ENCODE measurements at places on chromosomes 7 and 10.

DNA sequence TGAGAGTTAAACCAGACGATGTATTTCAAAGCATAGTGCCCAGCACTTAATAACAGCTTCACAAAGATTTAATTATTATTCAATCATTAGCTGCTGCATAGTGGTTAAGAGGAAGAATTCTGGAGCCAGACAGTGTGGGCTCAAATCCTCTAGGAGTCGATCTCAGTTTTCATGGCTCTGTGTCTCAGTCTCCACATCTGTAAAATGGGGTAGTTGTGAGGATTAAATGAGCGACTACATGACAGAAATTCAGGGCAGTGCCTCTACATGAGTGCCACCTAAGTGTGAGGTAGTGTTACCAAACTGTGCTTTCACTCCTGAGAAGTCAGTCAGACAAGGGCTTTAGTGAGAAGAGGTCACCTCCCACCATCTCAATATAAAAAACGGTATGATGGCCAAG, 81.7 kb upstream of the FGFR2 start:
- DNase-seq = no peak

GRCh38 chr10:71693377-71693776, 26.2 kb downstream of the C10orf105 start:
- no peak for DNase-seq

DNA sequence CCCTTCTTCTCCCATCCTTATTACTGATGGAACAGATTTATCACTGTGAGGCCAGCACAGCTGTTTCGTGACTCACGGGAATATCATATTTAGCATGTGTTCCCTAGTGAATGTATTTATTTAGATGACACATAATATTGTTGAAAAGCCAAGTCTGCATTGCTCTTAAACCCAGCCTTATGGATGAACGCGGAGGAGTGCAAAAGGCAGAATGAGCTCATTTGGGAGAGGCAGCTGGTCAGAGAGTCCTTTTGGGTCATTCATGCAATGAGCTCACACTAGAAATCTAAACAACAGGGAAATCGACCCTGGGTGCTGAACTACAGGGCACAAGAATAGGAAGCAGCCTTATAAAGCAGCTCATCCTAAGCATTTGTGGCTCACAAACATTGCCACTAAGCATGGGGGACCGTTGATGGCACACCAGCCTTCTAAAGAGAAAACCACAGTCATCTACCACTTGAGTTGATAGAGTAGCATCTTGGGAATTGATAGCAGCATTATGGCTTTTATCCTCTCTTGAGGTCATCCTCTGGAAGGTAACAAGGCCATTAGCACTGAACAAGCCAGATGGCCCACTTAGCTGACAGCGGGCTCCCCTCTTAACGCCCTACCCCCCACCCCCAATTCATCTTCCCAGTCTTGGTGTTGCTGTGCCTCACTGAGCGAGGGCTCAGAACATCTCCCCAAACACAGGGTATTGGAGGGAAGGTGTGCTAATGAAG, 32.9 kb upstream of the SDK1 start:
- DNase-seq = peak; percentile 81

DNA sequence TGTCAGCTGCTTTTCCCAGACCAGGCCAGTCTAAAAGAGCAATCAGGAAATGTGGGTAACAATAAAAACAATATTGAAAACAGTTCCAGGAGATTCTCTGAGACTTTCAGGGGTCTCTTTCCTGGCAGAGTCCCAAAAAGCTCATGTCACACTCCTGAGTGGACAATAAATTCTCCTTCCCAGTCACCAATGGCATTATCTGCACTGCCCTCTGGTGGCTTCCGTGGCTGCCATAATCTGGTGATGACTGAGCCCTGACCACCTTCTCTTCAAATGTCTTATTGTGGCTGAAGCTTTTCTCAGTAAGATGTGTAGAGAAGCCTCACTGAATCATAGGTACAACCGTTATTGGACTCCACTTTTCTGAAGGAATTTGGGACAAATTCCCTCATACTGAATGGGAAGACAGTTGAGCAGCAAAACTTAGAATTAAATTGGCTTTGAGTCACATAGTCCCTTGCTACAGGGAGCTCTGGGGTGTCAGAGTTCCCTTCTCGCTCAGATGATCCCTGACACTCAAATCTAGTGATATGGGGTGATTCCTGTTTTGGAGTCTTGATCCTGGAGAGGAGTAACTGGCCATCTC, 24.4 kb upstream of the ASAH2 start:
- DNase-seq = peak; percentile 4

GRCh38 chr10:114631090-114631665, 26.9 kb downstream of the ABLIM1 start:
- DNase-seq = no peak

DNA sequence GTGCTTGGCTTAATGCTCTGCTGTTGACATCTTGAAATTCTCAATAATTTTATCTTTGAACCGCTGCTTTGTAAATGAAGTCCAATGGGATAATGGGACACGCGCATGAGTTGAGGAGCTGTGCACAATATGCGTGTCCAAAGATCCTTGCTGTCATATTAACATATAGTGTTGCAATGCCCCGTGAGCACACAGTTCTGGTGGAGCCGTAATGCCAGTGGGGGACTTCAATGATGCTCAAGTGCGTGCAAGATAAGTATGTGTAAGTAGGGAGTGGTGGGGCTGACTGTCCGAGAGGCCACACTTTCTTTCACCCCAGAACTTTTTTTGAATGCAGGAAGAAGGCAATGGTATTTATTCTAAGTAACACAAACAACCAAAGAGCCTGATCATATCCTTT, 77.4 kb upstream of the HPS1 start:
- no peak for DNase-seq

DNA sequence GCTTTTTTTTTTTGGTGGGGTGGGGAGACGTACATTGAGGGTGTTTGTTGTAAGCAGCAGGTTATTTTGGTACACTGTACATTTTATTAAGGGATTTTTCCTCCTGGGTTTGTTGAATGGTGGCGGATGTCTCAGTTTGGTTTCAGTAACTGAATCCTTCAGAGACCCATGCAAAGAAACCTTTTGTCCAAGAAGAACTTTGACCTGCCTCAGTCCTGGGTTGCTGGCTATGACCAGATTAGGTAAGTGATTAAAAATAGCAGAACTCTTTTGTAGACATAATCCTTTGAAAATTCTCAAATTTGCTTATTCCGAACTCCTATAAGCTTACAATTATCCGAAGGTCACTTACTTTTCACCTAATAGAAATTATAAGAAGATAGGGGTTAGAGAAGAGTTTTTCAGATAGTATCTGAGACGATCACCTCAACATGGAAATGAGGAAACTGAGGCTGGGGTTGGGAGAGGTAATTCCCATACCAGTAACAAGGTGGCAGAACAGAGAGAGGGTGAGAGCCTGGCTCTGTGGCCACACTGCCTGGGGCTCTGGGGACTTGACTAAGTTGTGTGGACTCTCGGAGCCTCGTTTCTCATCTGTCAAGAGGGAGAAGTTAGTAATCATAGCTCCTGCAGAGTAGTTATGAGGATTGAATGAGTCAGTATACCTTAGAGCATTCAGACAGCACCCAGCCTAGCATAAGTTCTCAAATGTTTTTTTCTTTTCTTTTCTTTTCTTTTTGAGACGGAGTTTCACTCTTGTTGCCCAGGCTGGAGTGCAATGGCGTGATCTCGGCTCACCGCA, 87.4 kb downstream of the CCNY start:
- DNase-seq = peak; percentile 85

DNA sequence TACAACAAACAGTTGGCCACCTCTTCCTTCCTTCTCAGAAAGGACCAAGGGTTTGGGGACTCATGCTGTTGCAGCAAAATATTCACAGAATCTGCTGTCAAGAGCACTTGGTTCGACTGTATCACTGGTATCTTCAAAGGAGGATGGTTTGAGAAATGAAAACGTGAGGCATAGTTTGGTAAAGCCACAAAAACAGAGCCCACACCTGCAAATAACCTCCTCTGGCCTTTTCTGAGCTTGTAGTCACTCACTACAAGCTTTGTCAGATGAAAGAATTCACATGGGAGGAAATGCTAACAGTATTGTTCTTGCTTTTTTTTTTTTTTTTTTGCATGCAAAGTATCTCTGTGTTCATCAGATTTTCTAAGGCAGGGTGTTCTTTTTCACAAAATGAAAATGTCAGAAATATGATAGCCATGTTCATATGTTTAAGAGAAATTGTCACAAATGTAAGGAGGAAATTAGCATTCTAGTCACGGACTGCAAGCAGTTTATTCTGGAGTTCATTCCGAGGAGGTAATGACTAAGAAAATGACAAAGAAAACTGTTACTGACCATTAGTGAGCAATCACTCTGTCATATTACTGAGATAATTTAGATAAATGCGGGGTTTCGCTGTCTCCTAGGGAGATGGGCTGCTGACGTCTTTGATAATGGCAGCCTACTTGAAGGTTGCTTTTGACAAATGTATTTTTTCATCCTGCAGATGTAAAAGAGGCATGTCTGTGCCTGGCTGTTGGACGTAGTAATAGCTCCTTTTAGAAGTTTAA, 117.8 kb upstream of the MYO3A start:
- no peak for DNase-seq

- DNase-seq = peak; percentile 65
Measured at GRCh38 chr7:41887416-41887815, 184.5 kb upstream of the INHBA start.

DNA sequence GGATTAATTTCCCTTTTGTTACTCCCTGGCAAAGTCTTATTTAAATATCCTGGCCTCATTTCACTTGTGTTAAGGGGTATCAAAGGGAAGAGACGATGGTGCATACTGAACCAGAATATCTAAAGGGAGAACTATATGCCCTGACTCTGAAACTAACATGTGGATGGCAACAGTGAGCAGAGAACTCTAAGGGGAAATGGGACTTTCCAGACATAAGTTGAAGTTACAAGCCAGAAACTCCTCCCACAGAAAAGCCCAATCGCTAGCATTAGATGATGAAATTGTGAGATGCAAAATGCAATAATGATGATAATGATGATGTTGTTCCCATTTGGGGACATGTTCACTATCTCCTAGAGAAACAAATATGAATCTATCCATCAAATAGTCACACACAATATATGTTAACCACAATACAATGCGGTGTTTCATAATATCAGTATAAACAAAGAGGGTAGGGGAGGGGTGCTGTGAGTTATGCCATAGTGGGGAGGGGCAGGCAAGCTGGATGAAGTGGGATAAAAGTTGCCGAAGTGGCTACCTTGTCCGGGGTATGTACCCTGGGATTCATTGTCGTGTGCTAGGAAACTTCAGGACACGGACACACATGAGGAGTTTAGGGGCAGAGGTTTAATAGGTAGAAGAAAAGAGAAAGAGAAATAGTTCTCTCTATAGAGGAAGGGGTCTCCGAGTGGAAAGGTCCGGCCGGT, 37.1 kb downstream of the TMEM229A start:
- no peak for DNase-seq

DNA sequence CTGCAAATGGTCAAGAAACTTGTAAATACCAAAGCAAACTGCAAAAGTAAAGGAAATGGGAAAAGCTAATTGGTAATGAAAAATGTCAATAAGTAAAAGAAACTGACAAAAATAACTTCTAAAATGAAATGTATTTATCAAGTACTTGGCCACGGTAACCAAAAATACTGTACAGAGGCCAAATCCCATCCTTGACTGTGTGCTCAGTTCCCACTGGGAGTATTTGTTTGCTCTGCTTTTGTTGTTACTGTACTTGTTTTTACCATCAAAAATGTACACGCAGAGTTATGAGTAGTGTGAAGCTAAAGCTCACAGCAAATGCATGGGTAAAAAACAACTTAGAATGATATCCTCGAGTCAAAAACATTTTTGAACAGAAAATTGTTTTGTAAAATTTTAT, 31.1 kb downstream of the ENKUR start:
- DNase-seq = no peak

DNA sequence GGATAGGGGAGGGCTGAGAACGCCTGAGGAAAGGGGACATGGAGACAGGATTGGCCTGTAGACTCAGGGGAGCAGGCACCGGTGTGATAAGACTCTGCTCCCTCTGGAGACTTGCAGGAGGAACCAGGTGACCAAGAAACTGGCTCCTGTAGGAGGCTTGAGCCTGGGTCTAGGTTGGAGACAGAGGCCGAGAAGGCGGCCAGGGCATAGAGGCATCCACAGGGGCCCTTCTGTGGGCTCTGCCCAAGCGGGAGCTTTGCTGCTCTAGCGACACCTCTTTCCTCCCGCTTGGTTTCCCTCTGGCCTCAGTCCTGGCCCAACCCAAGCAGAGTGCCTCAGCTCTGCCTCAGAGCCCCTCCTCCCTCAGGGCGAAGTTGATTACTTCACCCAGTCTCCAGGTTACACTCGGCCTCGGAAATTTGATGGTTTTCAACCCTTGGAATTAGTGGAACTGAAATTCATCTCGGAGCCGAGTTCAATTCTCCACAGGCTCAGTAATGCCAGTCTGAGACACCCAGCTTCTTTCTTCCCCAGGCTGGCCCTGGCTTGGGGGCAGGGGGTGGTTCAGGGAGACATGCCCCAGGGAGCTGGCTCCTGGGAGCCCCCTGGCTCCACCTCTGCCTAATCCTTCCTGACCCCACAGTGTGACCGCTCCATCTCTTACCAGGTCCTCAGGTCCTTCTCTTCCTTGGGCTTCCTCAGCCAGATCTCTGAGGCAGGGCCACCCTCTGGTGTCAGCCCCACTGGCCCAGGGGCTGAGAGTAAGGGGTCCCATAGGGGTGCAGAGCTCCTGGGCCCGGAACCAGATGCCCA, 60.4 kb downstream of the PAX2 start:
- no peak for DNase-seq

GRCh38 chr10:79063661-79064492, 4.9 kb upstream of the ZMIZ1 start:
- no peak for DNase-seq

- no peak for DNase-seq
Measured at GRCh38 chr7:24617957-24618616, 44.8 kb downstream of the PALS2 start.

DNA sequence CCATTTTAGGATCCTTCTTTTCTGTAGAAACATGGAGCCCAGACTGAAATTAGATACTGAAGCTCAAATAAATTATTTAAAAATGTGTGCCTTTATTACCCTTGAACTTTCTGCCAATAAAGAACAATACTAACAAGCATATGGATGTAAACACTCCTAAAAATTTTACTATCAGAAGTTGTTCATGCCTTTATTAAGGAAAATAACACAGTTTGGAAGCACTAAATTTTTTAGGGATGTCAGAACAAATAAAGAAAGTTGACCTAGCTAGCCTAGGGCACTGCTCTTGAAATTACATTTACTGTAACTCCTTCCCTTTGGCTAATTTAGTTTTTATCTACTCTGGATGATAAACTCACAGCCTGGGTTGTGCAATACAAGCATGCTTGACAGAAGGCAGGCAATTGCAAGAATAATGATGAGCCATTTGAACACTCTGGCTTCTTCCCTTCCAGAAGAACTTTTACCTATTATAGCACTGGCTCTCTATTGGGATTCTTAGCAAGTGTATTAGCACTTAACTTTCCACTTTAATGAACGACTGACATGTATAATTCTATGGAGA, 351.7 kb upstream of the C7orf33 start:
- DNase-seq = no peak

- no peak for DNase-seq
Measured at GRCh38 chr10:8325024-8325980, 270.8 kb downstream of the GATA3 start.

GRCh38 chr7:142866361-142867096, 11.7 kb downstream of the EPHB6 start:
- peak; percentile 11 for DNase-seq

Data from fibroblast of skin of right biceps (primary cell).